ENCODE measurements at places on chromosomes 13 and 19. TPM values are rescaled to one million over a fixed set of nuclear protein-coding genes. Genes with fewer than 3 reads are reported as not detected.

DNA sequence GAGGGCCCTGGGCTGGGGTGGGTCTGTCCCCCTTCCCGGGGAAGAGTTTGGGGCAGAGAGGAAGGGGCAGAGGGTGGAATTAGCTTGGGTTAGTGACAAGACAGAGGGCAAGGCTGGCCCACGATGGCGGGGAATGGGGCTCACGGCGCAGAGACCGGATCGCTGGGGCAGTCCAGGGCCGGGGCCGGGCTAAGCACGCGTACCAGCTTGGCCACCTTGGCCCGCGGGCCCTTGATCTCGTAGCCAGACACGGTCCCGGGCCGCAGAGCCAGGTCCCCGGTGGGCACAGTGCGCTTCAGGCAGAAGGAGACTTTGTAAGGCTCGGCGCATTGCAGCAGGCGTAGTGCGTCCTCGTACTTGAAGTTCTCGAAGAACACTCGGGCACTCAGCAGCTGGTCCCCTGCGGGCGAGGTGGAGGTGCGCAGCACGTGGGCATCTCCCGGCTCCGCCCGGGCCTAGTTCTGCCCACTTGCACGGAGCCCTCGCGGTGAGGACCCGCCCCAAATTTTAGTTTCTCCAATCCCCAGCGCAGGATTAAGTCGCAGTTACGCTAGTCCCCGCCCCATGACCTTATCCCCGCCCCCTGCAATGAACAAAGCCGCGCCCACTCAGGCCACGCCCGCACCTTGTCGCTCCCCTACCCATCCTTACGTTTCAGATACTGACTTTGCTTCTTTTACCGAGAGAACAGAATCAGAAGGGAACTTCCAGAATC, 8.6 kb upstream of the HIPK4 start:
- peak; percentile 72 for DNase-seq
- no peaks in the 10 kb centered on the region for H3K36me3 ChIP-seq
- H3K27ac ChIP-seq: no peak overlapping the region
- no peak overlapping the region for H3K4me3 ChIP-seq
- H3K4me1 ChIP-seq: no peaks in the 10 kb centered on the region

DNA sequence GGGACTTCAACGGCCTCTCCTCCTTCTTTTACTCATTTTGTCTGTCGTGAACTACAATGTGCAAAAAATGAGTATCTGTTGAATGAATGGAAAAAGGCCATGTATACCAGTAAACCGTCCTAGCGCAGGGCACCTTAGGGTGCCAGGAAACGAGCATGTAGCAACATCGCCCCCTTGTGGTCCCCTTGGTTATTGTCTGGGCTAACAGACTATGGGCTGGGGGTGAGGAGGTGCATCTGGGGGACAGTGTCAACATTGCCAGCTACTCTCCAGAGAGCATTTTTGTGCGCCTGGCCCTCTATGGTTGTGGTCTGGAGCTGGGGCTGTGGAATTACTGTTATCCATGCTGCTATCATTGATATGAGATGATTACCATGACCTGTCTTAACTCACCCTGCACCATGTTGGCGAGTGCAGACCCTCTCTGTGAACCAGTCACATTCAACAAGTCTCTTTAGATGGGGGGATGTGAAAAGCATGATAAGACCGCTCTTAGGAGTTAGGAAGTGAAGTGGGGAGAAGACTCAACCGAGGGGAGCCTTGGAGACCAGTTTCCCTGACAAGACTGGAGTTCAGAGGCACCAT, 22.8 kb upstream of the SIGLEC11 start:
- no peaks in the 10 kb centered on the region for H3K4me1 ChIP-seq
- peaks cover 28% of the 10 kb centered on the region for H3K36me3 ChIP-seq
- H3K27me3 ChIP-seq: no peaks in the 10 kb centered on the region
- H3K4me3 ChIP-seq: no peak overlapping the region
- DNase-seq: peak; percentile 46

Gene AXL
- 53.0 TPM for total RNA-seq

- H3K27ac ChIP-seq: no peak overlapping the region
- H3K36me3 ChIP-seq: no peaks in the 10 kb centered on the region
- H3K4me3 ChIP-seq: no peak overlapping the region
- DNase-seq: no peak
Observed at GRCh38 chr13:66200555-66200954, 1029.6 kb downstream of the PCDH9 start.

Gene SYNGR4
- not detected for total RNA-seq

Gene DKKL1
- 0.85 TPM for total RNA-seq

GRCh38 chr19:18049385-18049784, 37.3 kb downstream of the IL12RB1 start:
- DNase-seq: peak; percentile 92
- H3K27ac ChIP-seq: peak overlapping the region; percentile 54
- H3K27me3 ChIP-seq: no peaks in the 10 kb centered on the region
- H3K4me3 ChIP-seq: no peak overlapping the region

Gene ALG11
- total RNA-seq: 24.4 TPM

Gene MBD3L3
- not detected for total RNA-seq

GRCh38 chr13:106098778-106099177, 436.7 kb downstream of the EFNB2 start:
- no peaks in the 10 kb centered on the region for H3K4me1 ChIP-seq
- no peak overlapping the region for H3K27ac ChIP-seq
- DNase-seq: no peak
- H3K27me3 ChIP-seq: no peaks in the 10 kb centered on the region
- H3K4me3 ChIP-seq: no peak overlapping the region

Measured in lung (tissue), 17 donors.